Stomach (tissue), 19 donors: ENCODE measurements at places on chromosomes 2 and 18. TPM values are rescaled to one million over a fixed set of nuclear protein-coding genes. Genes with fewer than 3 reads are reported as not detected.

DNA sequence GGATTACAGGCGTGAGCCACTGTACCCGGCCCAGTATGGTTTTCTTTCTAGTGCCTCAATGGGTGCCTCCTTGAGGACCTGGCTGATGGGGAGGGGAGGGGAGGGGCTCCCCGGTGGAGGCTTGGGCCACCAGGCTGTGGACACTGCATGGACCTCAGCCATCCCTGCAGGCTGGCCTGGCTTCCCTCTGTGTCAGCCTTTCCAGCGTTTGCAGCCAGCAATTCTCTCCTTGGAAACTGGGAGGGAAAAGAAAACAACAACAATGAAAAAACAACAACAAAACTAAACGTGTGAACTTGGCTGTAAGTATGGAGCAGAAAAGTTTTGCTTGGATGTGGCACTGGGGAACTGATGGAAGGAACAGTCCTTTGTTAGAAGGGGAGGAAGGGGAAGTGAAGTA is 159.3 kb downstream of the GLI2 start:
- DNase-seq, result no peak

- DNase-seq, result no peak
Measured at GRCh38 chr2:240711701-240712100, 20.0 kb downstream of the AQP12A start.

GRCh38 chr2:69118609-69119008 is 105.6 kb downstream of the ANTXR1 start:
- DNase-seq, result no peak

- no peak for DNase-seq
Measured at GRCh38 chr2:89851583-89851905, 1160.1 kb downstream of the RPIA start.

Gene FOXD4L1
- not detected for polyA plus RNA-seq

Gene ANKRD30B
- not detected for polyA plus RNA-seq

Gene DSC3
- not detected for polyA plus RNA-seq
